Hematopoietic multipotent progenitor cell treated with erythropoietin and hydrocortisone succinate and interleukin-3 and kit ligand, for 8 days (in vitro differentiated cells): ENCODE measurements at places on chromosomes 4 and X.

DNA sequence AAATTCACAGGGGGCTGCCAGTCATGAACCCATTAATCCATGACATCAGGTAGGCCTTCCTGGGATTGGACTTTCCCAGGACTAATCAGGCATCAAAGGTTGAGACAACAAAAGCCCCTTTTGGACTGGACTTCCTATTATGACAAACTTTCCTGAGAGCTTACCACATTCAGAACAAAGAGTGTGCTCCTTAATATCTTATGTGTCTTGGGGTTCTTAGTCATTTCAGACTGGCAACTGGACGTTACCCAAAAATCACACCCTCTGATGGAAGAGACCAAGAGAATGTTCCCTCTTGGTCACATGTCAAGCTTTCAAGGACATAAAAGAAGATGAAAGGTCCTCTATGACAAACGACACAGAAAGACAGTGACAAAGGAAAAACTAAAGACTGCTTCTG is 31.6 kb upstream of the PPP1R2C start:
- no peak for DNase-seq

DNA sequence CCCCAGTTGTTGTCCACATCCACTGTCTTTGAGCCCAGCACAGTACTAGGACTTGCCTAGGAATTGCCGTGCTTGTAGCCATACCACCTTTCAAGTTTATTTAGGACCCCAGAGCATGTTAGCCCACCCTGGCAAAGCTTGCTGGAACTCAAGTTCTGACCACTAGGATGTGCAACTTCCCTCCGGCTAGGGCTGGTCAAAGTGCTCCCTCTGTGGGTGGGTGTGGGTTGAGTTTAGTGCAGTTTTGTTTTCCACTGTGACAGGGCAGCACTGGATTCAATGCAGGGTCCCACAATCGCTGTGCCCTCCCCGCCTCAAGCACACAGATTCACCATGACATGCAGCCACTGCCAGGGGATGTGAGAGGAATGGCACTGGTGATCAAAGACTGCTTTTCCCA is 96.0 kb downstream of the RASGEF1B start:
- DNase-seq, result no peak

DNA sequence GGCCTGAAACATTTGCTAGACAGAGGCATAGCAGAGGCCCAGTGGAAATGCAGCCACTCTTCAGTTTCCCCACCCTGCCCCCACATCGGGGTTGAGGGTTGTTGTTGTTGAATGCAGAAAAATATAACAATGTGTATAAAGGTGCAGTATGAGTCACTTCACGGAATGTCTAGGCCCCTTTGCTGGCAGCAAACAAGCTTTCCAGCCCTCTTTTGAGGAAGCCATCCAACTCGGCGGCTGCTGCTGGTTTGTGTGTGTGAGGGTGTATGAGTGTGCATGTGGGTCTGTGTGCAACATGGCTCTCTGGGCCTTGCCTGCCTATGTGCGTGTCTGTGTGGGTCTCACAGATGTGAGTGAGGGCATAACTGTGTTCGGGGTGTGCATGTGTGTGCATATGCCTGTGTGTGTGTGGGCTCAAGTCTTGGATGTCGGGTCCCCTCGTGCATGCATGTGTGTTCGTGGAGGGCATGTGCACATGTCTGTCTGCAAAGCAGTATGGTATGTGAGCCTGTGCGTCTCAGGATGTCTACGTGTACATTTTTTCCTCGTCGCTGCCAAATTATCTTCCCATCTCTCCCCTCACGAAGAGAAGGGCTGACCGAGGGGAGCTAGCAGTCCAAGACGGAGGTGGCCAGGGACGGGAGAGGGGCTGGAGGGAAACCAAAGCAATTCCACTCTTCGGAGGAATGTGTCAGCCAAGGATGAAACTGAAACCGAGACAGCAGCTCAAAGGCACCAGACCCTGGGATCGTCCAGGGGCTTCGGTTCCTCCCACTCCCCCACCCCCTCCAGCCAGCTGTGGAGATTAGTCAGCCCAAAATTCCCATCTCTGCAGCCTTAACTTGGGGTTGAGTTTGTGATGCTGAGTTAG is 8.4 kb upstream of the ELF4 start:
- DNase-seq, result no peak

- DNase-seq, result peak; percentile 36
Observed at GRCh38 chr4:75698162-75698962, 25.2 kb upstream of the G3BP2 start.

DNA sequence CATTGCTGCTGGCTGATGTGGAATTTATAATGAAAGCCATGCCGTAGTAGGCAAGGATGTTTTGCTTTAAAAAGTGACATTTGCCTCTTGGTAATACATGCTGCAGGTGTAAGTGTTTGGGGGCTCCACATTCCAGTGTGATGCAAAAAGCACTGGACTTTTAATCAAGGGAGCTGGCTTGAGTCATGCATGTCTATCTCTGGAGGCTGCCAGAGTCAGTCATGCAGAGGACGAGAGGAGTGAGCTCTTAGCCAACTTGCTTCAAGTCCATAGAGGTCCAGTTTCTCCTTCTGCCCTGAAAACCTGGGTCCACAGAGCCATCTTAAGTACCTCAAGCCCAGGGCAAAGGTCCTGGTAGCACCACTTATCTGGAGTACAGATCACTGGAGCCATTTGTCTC is 11.6 kb upstream of the CXCL13 start:
- DNase-seq, result no peak
